ENCODE measurements at places on chromosomes 5 and 9.

DNA sequence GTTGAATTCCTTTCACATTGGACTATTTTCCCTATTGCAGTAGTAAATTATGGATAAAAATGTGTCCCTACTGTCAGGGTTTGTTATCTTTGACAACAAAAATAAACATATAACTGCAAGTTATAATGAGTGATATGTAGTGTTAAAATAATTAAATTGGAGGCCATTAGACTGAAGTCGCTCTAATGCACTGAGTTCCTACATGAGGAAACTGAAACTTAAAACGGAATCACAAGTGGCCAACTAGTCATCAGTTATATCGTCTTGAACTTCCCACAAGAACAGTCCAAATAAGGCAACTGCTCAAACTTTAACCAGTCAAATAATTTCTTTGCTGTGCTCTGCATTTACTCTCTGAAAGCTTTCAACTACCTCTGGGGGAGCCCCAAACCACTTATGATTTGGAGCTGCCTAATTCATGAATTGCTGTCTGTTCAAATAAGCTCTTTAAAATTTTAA lies 2.1 kb upstream of the IFT74 start:
- no peak for DNase-seq

DNA sequence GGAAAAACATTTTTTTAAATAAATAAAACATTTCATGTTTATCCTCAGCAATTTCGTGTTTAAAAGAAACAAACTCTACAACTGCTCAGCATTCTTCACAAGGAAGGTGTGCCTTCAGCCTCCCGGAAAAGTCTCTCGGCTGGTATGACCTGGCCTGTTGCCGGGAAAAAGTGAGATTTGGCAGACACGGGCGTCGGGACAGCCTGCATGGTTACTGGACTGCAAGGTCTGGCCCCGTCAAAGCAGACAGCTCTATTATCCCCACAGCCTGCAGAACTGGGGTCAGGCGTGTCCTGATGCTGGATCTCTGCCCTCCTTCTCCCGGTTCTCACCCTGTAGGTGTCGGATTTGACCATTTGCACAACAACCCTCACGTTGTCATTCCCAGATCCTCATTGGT lies 120.3 kb upstream of the SPATA31C2 start:
- DNase-seq, result no peak

- no peak for DNase-seq
Measured at GRCh38 chr5:37770786-37771185, 69.1 kb downstream of the GDNF start.

- no peak for DNase-seq
Measured at GRCh38 chr5:112237456-112237855, 181.6 kb downstream of the EPB41L4A start.

- no peak for DNase-seq
Measured at GRCh38 chr5:139633295-139634027, 14.7 kb upstream of the CXXC5 start.

DNA sequence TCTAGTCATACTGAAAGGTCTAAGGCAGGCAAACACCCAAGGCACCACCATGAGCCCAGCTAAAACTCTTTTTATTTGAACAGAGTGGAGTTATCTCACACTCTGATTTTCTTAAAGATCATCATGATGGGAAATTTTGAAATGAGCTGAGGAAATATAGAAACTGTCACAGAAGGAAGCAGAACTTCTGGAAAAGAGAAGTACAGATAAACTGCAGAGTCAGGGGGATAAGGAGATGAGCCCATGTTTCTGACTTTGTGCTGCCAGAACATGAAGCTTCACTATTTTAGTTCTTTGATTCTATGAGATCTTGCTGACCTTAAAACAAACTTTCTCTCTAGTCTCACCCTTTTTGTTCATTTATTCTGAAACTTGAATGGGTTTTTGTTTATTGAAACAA lies 406.5 kb upstream of the EDIL3 start:
- DNase-seq, result no peak

- no peak for DNase-seq
Measured at GRCh38 chr5:143279698-143280097, 123.8 kb downstream of the NR3C1 start.

GRCh38 chr9:80775971-80776370 lies 913.4 kb downstream of the TLE1 start:
- no peak for DNase-seq

DNA sequence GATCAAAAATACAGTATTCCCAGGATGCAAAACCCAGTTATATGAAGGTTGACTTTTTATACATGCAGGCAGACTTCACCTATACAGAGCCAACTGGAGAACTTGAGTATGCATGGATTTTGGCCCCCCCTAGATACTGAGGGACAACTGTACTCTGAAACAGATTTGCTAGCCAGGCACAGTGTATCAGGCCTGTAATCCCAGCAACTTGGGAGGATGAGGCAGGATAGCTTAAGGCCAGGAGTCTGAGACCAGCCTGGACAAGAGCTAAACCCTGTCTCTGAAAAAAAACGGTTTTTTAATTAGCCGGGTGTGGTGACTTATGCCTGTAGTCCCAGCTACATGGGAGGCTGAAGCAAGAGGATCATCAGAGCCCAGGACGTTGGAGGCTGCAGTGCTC lies 21.9 kb downstream of the PTBP3 start:
- no peak for DNase-seq

DNA sequence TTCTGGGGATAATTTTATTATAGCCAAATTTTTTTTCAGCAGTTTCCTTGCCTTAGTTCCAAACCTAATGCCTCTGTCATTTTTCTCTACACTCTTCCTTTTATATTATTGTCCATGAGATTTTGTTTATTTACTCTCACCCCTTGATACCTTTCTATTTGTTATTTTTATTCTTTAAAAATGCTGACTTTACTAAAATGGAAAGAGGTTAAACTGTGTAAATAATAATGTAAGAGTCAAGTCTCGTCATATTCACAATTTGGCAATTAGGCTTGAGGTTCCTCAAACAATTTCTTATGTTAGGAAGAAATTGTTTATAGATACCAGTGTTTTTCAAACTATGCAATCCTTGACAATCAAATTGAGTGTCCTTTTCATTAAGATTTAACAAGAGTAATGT lies 428.6 kb upstream of the CDH9 start:
- DNase-seq, result no peak

DNA sequence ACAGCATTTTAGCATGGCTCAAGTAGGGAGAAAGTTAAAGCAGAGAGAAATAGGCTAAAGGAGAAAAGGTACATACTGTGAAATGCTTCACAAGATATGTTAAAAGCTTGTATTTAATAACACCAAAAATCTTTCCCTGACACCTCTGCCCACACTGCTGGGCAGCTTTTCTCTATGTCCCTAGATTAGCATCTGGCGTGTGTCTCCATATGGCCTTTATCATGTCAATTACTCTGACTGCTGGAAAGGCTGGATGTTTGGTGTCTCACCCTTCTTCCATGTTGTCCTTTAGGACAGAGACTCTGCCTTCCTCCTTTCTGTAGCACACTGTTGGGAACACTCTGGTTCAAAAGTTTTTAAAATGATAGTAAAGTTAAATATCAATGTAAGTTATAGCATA lies 122.5 kb downstream of the OXCT1 start:
- DNase-seq, result no peak

- no peak for DNase-seq
Measured at GRCh38 chr9:120668399-120668798, 45.9 kb downstream of the MEGF9 start.

DNA sequence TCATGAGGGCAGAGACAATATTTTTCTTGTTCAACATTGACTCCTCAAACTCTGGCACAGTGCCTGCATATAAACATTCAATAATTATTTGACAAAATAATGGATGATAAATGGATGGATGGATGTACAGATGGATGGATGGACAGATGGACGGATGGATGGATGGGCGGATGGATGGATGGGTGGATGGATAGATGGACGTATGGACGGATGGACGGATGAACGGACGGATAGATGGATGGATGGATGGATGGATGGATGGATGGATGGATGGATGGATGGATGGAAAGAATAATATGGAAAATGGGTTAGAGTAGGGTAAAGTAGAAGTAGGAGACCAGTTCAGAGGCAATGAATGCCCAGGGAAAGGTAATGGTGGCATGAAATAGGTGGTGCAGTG lies 589.2 kb downstream of the EBF1 start:
- DNase-seq, result no peak

GRCh38 chr5:161414896-161415295 lies 131.6 kb downstream of the GABRB2 start:
- no peak for DNase-seq

DNA sequence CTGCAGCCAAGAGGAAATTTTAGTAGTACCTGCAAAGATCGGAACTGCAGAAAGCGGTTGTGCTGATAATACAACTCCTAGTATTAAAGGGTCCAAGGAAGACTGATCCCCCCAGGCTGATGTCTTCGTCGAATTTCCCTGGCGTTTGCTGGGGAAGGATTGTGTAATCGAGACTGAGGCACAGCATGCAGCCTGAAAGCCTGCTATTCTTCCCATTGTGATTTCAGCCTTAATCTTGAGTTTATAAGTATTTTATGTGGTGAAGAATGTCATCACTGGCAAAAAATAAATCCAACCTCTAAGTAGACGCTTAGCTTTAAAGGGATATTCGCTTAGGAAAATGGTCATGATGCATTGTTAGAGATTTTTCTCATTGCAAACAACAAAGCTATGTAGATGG lies 21.3 kb upstream of the LMX1B start:
- DNase-seq, result no peak

DNA sequence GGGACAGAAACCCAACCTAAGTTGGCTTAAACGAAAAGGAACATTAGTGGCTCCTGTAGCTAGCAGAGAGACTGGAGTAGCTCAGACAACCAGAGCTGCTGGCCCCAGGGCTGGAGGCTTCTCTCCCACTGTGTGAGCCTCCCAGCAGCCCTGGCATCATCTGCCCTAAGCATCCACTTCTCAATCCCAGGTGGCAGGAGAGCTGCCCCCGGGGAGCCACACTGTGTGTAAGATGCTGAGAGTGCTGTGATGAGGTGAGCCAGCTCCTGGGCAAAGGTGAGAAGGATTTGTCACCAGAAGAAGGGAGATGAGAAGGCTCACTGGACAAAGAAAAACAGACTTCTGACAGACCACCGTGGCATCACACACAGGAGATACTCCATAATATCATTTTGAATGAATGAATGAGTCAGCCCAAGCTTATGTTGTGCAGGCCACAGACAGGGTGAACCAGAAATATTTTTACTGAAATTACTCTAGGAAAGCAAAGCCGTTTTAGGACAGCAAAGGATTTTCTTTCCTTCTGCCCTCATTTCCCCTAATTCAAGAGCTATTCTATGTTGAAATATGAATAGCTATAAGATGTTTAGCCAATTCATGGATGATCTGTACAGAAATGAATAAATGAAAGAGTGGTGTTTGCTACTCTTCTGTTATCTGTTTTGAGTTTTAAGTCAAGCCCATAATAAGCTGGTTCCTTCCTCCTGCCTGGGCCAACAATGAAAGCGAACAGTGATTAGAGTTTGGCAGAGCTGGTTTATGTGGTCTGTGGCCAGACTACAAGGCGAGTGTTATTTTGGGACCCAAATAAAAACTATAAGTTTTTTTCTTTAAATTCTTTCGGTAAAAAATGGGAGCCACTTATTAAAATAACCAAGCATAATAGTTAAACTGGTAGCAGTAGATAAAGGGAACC lies 57.4 kb upstream of the ECM2 start:
- no peak for DNase-seq

DNA sequence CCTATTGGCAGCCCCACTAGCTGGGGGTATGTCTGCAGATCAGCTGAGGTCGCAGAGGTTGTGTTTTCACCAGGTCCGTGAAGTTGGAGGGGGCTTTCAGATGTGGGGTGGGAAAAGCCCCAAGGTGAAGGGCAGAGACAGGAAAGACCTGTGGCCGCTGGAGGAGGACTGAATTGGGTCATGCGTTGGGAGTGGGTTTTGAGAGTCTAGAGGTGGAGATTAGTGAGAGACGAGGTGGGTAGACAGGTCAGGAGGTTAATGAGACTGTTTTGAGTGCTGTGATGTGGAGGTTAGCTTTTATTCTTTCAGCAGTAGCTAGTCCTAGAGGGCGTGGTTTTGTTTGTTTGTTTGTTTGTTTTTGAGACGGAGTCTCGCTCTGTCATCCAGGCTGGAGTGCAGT lies 10.3 kb downstream of the SNX30 start:
- no peak for DNase-seq

DNA sequence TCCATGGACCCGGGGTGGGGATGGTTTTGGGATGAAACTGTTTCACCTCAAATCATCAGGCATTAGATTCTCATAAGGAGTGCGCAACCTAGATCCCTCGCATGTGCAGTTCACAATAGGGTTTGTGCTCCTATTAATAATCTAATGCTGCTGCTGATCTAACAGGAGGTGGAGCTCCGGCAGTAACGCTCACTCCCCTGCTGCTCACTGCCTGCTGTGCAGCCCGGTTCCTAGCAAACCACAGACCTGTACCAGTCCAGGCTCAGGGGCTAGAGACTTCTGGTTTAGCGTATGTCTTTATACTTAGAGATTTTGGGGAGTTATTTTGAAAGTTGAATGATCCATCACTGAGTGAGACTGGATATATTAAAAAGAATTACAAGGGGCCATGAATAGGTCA lies 50.2 kb downstream of the RICTOR start:
- DNase-seq, result no peak

DNA sequence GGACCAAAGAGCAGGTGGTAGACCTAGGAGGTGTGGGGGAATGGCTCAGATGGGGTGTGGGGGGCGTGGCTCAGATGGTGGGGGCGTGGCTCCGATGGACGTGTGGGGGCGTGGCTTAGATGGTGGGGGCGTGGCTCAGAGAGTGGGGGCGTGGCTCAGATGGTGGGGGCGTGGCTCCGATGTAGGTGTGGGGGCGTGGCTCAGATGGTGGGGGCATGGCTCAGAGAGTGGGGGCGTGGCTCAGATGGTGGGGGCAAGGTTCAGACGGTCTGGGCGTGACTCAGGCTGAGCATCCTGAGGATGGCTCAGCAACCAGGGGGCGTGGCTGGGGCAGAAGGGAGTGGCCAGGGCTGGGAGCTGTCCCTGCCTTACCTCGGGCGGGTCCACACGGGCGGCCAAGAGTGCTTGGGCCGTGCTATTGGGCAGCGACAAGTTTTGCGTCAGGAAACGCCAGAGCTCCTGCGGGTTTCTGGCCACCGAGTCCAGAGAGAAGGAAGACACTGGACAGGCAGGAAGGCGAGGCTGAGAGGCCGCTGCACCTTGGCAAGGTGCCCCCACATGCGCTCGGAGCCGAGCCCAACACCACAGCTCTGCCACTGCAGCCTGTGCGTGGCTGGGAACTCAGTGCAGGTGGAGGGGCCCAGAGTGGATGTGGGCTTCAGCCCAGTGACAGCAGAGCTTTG lies 5.9 kb downstream of the ABCA2 start:
- DNase-seq, result no peak

DNA sequence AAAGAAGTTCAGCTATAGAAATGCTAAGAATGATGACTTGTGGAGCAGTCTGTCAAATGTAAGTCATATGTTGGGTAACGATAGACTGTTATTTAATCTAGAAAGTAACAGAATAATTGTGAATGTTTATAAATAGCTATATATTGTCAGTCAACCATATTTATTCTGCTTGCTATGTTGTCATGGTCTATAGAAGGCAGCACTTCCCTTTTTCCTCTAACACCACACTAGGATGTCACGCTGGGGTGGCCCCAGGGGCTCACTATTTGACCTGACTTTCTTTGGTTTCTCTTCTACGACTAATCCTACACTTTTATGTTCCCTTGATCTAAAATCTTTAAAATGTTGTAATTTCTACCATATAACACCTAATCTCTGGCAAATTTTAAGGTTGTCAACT lies 20.5 kb downstream of the ERAP2 start:
- no peak for DNase-seq

Measured in vagina (tissue), 2 donors.